Progenitor cell of endocrine pancreas (in vitro differentiated cells): ENCODE measurements at places on chromosomes 16 and 17. TPM values are rescaled to one million over a fixed set of nuclear protein-coding genes. Genes with fewer than 3 reads are reported as not detected.

DNA sequence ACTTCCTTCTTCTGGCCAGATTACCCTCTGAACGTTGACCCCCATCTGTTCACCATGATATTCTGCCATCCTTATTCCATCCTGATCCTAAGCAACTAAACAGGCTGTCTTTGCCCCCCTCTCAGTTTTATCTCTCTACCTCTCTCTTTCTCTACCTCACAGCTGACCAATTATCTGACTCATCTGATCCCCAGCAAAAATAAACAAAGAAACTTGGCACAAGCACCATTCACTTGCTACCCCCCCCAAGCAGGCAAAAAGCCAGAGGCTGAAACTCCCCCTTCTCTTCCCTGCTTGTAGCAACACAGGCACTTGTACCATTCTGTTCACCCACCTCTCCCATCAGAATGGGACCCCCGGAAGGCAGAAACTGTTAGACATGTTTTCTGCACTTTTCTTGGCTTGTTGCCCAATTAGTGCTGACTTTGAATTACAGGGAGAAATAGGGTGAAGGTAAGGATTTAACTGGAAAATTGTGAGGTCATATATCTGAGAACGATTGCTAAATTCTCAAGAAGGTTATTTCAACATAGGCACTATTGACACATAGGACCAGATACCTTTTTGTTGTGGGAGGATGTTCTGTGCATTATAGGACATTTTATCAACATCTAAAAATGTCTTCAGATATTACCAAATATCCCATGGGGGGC lies 163.2 kb downstream of the TOX3 start:
- DNase-seq = no peak

DNA sequence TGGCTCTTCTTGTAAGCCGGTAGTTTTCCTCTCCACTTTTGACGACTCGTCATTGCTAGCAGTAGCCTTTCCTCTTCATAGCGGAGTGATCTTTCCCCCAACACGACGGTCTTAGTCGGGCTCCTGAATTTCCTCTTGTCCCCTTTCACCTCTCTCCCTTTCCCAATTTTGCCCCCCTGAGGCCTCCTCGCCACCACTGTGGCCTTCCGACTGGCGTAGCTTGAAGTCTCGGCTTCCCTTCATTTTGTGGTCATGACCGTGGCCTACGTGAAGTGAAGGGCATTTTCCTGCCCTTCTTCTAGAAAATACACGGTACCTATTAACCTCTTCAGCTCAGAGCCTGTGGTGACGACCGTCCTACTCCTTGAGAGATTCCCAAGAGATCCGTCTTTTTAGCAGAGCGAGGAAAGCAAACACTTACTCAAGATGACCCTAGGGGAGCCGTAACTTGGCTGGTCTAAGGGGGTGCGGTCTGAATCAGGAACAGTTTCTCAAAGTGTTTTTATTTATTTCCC lies 787 bp downstream of the PRKAR1A start:
- no peak for DNase-seq

The ZNF771 gene
- 13.2 and 13.7 TPM in 2 replicates for total RNA-seq

The HEATR9 gene
- total RNA-seq = not detected in 2 replicates

DNA sequence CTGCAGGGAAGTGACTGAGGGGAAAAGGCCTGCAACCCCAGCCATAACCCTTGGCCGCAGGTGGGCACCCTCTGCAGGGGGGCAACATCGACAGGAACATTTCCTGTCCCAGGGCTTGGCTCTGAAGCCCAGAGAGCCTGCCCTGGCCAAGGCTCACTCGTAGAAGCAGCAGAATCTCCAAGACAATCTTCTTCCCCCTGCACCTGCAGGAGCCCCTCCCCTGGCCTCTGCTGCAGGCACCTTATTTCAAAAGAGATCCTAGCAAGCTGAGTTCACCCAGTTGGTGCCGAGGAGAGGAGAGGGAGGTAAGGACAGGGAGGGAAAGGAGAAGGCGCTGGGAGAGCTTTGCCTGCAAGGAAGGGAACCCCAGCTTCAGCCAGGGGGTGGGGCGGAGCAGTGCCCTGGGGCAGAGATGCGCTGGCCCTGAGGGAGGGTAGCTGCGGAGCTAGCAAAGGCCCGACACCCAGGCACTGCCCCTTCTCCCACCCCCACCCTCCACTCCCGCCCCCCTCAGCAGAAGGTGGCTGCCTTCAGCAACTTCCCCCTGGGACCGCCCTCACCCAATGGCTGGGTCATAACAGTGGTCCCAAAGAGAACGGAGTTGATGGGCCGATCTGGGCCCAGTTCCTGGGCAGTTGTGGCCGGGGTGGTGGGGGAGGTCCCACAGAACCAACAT lies 104.3 kb upstream of the TNRC6C start:
- DNase-seq = no peak

The TRIM65 gene
- total RNA-seq = 13.9 and 17.1 TPM in 2 replicates

The GCGR gene
- total RNA-seq = 2.1 and 2.2 TPM in 2 replicates
